RWPE2 (cell line): ENCODE measurements at places on chromosomes 2 and 18.

DNA sequence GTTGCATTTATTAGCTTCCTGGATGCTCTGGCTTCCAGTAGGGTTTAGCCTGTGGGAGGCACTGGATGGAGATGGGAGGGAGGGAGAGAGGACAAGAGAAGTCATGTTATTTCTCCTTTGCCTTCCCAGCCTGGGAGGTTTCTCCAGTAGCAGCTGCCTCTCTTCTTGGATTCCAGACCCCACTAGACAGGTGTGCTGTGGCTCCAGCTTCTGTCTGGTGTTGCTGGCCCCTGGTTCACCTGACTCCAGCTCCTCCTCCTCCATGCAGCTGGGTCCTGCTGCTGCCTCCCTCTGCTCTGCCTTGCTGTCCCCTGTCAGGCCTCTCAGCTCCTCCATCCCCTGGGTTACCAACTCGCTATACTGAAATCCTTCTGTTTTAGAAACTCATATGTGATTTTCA is 188.9 kb upstream of the TNP1 start:
- DNase-seq: no peak

- no peak for DNase-seq
Observed at GRCh38 chr2:209763106-209763505, 8.5 kb upstream of the UNC80 start.

DNA sequence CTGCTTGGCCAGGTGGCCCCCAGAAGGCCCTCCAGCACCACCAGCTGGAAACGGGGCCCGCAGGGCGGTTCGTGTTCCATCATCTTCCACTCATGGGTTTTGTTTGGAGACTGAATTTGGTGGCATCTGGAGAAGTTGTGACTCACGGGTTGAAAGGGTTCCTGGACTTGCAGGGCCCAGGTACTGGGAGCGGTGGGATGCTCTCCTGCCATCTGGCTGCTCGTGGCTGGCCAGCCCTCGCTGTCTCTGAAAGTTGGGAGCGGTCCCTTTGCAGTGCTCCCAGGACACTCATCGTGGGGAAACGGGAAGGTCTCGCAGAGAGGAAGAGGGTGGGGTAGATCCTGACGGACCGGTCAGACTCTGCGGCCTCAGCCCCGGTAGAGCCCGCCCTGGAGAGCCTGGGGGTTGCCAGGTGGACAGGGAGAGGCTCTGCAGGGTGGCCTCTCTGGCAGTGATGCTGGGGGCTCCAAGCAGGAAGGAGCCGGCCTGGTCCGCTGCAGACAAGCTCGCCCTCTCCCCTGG is 47.5 kb downstream of the TWIST2 start:
- DNase-seq: no peak

DNA sequence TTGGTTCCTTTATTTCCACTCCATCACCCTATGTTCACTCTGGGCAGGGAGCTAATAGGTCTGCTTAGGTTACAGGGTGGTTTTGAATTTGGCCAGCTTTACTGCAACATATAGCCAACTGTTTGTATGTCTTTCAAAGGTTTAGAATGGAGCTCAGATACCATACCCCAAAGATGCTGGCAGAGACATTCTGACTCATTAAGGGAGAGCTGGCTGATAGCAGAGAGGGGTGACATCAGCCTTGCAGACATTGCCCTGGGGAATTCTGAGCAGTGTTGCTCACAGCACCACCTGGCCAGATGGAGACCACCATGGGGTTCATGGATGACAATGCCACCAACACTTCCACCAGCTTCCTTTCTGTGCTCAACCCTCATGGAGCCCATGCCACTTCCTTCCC is 2.1 kb downstream of the PROKR1 start:
- DNase-seq: no peak

- DNase-seq: no peak
Observed at GRCh38 chr18:45321520-45321919, 293.8 kb upstream of the SLC14A2 start.

GRCh38 chr2:64839844-64840243 is 149.4 kb upstream of the SLC1A4 start:
- no peak for DNase-seq

DNA sequence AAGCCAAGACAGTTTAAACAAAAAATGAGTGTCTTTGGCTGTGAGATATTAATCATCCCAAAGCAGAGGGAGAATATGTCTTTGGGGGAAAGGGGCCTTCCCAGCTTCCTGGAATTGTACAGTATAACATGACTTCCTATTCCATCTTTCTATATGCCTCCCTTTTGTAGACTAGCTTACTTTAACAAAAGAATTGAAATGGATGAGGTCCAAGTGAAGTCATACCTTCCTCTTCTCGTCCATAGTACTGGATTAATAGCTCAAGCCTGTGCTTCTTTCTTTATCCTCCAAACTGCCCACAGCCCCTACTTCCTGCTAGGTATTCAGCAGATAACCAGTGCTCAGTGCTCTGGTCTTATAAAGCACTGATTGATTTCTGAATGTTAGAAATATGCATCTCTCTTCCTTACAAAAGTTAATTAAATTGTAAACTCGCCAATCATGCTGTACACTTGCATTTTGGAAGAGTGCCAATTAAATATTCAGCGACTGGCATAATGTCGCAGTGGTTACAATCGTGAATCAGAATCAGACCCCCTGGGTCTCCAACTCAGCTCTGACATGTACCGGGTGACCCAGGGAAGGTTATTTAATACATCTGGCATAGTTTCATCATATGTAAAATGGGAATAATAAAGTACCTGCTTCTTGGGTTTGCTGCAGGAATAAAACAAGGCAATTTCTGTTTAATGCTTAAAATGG is 325.1 kb downstream of the RND3 start:
- no peak for DNase-seq

- DNase-seq: no peak
Observed at GRCh38 chr2:109205447-109205846, 76.4 kb downstream of the SH3RF3 start.

DNA sequence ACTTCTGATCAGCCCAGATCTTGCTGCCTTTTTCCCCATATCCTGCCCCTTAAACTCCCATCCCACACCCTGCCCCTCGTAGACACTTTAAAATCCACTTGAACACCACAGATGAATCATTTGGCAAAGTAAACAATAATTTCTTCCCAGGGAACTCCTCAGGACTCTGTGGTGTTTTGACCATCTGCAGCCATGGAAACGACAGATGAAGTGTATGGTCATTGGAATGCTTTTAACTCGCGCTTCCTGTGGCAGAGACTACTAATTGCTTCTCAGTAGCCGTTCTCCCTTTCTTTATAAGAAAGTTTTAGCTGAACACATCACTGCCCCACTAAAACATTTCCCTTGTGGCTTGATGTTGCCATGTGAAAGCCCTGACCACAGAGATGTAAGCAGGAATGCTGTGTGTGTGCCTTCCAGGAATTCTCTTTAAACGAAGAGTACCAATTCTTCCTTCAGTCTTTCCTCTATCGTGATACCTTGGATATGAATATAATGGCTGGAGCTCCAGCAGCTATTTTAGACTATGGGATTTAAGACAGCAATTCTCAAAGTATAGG is 92.7 kb upstream of the PARD3B start:
- DNase-seq: peak; percentile 66

- DNase-seq: no peak
Observed at GRCh38 chr2:217622205-217623060, 380.4 kb downstream of the TNS1 start.

DNA sequence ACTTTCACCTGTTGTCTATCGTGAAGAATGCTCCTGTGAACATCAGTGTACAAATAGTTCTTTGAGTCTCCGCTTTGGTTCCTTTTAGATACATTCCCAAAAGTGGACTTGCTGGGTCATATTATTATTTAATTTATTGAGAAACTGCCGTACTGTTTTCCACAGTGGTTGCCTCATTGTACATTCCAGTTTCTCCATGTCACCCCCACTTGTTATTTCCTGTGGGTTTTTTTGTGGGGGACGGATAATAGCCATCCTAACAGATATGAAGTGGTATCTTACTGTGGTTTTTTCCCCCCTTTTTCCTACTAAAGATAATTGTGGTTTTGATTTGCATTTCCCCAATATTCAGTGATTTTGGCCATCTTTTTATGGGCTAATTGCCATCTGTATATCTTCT is 53.8 kb downstream of the SMCHD1 start:
- DNase-seq: no peak

GRCh38 chr2:192186806-192187205 is 7.9 kb downstream of the TMEFF2 start:
- no peak for DNase-seq

GRCh38 chr18:27382567-27383216 is 197.6 kb upstream of the CHST9 start:
- no peak for DNase-seq

- no peak for DNase-seq
Observed at GRCh38 chr2:191038741-191039140, 24.8 kb upstream of the STAT1 start.

DNA sequence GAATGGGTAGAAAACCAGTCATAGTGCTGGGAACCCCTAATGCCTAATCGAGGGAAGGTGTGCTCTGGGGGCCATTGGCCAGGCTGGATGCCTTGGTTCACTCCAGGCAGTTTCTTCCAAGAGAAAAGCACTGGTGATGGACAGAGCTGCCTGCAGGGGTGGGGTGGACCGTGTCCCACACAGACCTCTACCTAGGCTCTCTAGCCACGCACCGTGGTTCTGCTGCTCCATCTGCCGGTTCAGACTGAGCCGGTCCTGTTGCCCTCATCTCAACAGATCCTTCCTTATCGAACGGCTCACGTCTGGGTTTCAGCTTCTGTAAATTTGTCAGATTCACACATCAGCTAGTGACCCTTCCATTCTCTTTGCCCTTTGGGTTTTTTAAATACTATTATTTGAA is 46.4 kb downstream of the RALB start:
- DNase-seq: no peak

- no peak for DNase-seq
Observed at GRCh38 chr2:70019096-70019495, 57.7 kb upstream of the ASPRV1 start.

- no peak for DNase-seq
Observed at GRCh38 chr18:33928231-33928630, 296.5 kb downstream of the NOL4 start.

GRCh38 chr2:85785027-85785822 is 31.4 kb downstream of the ATOH8 start:
- no peak for DNase-seq
